ENCODE measurements at places on chromosomes 3 and 15. TPM values are rescaled to one million over a fixed set of nuclear protein-coding genes. Genes with fewer than 3 reads are reported as not detected.
A peak's percentile ranks its signal among the peaks of the same experiment; 100 is the strongest.

- no peaks in the 10 kb centered on the region for H3K36me3 ChIP-seq
- DNase-seq: no peak
- H3K4me3 ChIP-seq: no peak overlapping the region
- H3K27me3 ChIP-seq: no peaks in the 10 kb centered on the region
- H3K27ac ChIP-seq: no peak overlapping the region
Observed at GRCh38 chr3:37535526-37536432, 325.9 kb upstream of the CTDSPL start.

DNA sequence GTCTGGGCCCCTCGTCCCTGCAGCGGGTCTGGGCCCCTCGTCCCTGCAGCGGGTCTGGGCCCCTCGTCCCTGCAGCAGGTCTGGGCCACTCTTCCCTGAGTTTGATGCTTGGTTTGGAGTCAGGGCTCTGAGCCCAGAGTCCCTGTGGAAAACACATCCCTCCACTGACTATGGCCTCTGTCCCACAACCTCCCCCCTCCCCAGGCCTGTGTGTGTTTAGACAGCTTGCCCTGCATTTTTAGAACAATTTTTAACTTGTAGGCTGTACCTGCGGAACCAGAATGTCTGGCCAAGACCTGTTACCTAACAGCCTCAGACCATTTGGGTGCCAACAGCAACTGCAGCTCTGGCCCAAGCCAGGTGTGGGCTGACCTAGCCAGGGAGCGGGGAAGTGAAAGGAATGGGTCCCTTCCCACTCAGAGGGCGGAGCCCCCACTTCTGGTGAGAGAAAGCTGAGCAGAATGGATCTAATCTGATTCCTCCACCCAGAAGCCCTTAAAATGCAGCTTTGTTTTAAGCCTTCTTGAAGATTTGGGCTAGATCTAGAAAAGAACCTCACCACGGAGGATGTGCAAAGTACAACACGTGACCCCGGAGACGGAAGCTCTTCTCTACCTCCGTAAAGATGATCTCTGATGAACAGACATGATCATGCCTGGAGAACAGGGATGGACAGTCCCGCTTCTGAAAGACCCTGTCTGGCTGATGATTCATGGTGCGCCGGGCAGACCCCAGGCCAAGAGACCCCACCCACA, 60.5 kb upstream of the TFRC start:
- DNase-seq: no peak
- no peaks in the 10 kb centered on the region for H3K36me3 ChIP-seq
- no peak overlapping the region for H3K4me3 ChIP-seq
- H3K27me3 ChIP-seq: no peaks in the 10 kb centered on the region

GRCh38 chr3:55486857-55487380, at the start of gene WNT5A:
WNT5A (minus strand) TSS chr3:55487306; CDS start chr3:55486985, 321 bp downstream.
- H3K27me3 ChIP-seq: peaks cover 50% of the 10 kb centered on the region
- no peaks in the 10 kb centered on the region for H3K36me3 ChIP-seq
- H3K4me1 ChIP-seq: no peaks in the 10 kb centered on the region
- DNase-seq: peak; percentile 77
- H3K4me3 ChIP-seq: peak within 1 kb of the TSS; percentile 89

STRIT1 gene
- total RNA-seq: not detected

GOLGA8G gene
- not detected for total RNA-seq

SLC12A8 gene
- total RNA-seq: 9.1 TPM

DNA sequence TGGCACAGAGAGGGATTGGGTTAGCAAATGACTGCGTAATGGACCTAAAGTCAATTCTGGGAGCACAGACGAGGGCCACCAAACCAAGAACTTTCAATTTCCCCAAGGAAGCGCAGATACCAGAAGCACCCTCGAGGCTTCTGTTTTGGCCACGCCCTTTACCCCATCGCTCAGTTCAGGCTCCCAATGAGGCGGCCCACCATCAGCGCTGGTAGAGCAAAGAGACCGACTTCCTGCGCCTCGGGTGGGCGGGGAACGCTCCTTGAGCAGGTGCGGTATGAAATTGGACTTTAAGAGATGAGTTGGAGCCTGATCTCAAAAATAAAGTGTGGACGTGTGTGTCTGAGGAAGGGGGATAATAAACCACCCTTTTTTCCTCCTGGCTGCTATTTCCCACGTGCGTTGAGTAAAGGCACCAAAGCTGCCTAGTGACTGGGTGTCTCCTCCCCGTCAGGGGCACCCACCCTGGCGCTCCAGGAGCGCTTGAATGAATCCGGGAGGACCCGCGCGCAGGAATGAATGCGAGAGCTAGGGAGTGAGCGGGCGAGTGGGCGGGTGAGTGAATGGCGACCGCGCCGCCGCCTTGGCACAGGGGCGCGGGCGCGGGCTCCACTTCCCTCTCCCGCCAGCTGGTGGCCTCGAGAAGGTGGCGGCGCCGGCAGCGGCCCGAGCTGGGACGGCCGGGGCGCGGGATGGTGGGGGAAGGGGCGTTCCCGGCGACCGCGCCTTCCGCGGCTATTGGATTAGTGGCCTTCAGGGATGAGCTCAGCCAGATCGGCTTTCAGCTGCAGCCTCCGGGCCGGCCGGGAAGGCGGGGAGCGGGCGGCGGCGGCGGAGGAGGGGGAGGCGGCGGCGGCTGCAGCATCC, at the start of gene SPSB4:
TSS of gene SPSB4 (plus strand) at position 772 of the 867 bp plus-strand sequence. CDS start 14,758 bp downstream, outside the sequence.
- H3K4me1 ChIP-seq: no peaks in the 10 kb centered on the region
- no peaks in the 10 kb centered on the region for H3K36me3 ChIP-seq
- peak; percentile 93 for DNase-seq
- H3K27ac ChIP-seq: no peak within 1 kb of the TSS
- peaks cover 5% of the 10 kb centered on the region for H3K27me3 ChIP-seq

DNA sequence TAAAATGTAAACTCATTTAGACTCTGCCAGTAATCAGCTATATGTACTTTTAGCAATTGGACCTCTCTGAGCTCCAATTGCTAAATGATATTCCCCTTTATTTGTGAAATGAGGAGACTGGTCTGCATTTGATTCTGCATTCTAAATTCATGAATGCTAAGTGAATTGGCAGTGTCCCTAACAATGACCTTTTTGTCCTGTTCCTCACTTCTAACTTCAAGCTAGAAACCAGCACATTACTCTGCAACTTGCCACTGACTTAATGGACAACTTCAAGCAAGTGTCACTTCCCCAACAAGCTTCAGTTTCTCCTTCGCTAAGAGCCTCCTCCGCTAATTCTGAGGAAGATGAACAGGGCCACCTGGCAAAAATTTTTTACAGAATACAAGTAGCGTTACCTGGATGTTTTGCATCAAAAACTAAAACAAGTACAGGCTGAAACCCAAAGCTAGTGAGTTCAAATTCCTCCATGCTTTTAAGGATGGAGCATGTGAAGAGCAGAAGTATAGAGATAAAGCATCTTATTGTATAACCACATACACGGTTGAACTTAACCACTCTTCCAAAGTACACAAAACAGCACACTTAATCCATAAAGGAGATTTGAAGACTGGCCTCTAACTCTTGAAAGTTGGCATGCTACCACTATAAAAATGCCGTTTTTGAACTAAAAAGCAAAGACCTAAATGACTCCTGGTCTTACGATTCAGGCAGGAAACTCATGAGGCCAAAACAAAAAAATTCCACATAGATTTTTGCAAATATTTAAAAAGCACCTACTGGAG, 207.6 kb downstream of the MAGI1 start:
- H3K27me3 ChIP-seq: no peaks in the 10 kb centered on the region
- no peak overlapping the region for H3K4me3 ChIP-seq
- no peak overlapping the region for H3K27ac ChIP-seq

GRCh38 chr3:125050488-125051090, 5.2 kb downstream of the HEG1 start:
- DNase-seq: no peak
- peaks cover 17% of the 10 kb centered on the region for H3K4me1 ChIP-seq
- H3K4me3 ChIP-seq: no peak overlapping the region
- peaks cover 7% of the 10 kb centered on the region for H3K27me3 ChIP-seq
- no peak overlapping the region for H3K27ac ChIP-seq

DNA sequence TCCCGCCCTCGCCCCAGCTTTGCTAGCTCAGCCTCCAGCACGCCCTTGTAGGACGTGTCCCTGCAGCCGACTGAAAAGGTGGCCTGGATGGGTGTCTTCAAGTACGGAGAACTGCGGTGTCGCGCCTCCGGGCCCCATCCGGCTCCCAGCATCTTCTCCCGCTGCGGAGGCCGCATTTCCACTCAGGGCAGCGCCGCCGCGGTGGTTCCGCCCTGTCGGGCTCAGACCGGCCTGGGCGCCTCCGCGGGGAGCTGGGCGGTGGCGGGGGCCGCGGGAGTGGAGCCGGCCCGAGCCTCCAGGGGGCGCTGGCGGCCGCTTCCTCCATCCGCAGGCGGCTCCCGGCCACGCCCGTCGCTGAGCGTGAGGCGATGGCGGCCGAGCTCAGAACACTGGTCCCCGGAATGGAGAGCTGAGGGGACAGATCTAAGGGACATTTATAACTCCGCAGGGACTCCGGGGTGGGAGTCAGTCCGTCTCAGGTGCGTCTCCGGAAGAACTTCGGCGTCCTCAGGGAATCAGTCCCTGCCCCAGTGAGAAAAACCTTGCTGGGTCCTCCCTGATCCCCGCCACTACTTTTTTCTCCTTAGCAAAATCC, 13.6 kb upstream of the SMCO1 start:
- peaks cover 20% of the 10 kb centered on the region for H3K36me3 ChIP-seq
- no peaks in the 10 kb centered on the region for H3K27me3 ChIP-seq
- H3K4me3 ChIP-seq: peak overlapping the region; percentile 54
- H3K27ac ChIP-seq: no peak overlapping the region
- H3K4me1 ChIP-seq: peaks cover 2% of the 10 kb centered on the region

DNA sequence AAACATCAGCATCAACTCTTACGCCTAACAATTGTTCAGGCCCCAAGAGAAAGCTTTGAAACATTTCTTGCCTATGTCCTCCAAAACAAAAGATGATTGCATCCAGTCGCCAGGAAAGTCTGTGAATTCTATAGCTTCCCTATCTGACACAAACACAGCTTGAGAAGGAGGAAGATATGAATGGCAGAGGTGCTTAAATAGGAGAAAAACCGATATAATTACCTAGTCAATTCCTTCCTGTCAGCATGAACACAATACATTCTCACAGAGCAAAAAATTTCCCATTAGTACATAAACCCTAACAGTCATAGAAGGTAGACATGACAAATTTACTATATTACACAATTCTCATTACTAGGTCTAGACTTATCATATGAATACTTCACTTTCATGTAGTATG, 326.5 kb downstream of the CGGBP1 start:
- H3K4me3 ChIP-seq: no peak overlapping the region
- H3K4me1 ChIP-seq: no peaks in the 10 kb centered on the region
- H3K27ac ChIP-seq: no peak overlapping the region
- H3K36me3 ChIP-seq: peaks cover 32% of the 10 kb centered on the region
- no peak for DNase-seq
- H3K27me3 ChIP-seq: no peaks in the 10 kb centered on the region

GATA2 gene
- 2.7 TPM for total RNA-seq

CAND2 gene
- total RNA-seq: 10.2 TPM

All from H9 (cell line).